GM12864 (cell line): ENCODE measurements at places on chromosomes 2 and 18.

DNA sequence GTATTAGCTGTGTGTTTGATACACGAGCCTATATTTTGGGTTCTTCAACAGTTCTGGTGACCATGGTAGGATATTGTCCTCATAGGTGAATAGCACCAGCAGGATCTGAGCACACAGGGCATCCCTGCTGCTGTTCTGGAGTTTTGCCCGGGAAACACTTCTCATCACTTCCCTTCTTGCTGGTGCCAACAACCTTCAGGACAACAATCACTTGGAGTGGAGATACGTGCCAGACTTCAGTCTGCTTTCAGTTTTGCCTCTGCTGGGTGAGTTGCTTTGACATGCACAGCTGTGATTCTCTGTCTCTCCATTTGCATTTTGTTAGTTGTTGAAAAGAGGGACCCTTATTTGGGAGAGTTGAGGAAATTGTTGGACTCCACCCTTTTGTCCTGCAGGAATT, 1347.2 kb upstream of the DDX18 start:
- DNase-seq, result no peak

GRCh38 chr2:128329607-128330006, 10.9 kb upstream of the HS6ST1 start:
- DNase-seq, result no peak

DNA sequence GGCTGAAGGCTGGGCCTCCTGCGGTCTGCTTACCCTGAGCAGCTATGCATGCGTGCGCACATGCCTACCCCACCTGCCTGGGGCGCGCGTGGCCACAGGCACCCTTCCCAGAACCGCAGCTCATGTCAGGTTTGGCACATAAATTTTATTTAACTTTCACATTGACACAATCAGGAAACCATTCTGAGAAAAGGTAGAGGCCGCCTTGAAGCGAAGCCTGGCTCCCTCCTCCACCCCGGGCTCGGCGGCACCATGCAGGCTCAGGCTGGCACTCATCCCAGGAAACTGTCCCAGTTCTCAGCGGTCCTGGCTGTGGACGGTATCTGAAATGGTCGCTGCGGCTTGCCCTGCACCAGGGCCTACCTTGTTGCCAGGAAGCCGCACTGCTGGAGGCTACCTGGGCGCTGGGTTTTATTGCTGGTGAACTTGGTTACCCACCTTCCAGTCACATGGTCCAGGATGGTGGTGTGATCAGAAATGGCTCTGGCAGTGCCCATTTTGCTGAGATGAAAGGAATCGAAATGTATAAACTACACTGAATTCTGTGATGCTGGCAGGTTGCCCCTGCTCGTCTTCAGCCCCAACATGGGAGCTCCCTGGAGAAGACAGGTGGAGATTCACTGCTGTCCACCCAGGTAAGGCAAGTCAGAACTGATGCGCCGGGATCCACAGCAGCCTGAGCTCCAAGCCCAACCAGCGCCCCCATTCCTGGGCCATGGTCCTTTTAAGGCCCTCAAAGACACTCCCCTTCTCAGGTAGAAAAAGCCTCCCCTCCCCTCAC, 25.5 kb downstream of the CHST10 start:
- DNase-seq, result no peak

- no peak for DNase-seq
Observed at GRCh38 chr2:99811544-99811943, 321.7 kb upstream of the REV1 start.

- DNase-seq, result no peak
Observed at GRCh38 chr18:22311301-22311700, 106.4 kb downstream of the CTAGE1 start.

- no peak for DNase-seq
Observed at GRCh38 chr2:62577994-62578781, 72.2 kb upstream of the TMEM17 start.

- DNase-seq, result no peak
Observed at GRCh38 chr2:191888400-191889166, 41.7 kb upstream of the CAVIN2 start.

- no peak for DNase-seq
Observed at GRCh38 chr18:13649397-13650390, 76.7 kb downstream of the FAM210A start.

- no peak for DNase-seq
Observed at GRCh38 chr2:236568068-236568921, 1.3 kb upstream of the ACKR3 start.

DNA sequence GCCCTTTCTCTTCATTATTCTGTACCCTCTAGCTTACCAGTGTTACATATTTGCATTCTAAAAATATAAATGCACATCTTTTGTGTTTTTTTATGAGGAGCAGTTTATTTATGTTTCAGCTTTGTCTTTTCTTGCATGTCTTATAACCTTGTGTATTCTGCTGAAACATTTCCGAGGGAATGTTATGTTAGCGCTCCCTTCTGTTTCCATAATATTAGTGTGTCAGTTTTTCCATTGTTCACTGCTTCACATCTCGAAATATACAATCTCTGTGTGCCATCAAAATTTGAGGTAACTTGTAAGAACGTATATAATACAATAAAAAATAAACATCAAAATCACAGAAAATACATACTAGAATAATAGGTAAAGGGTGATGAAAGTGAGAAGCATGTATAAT, 153.3 kb downstream of the PKP4 start:
- no peak for DNase-seq
